GM23248 (cell line): ENCODE measurements at places on chromosomes 2 and 18.

- no peak for DNase-seq
These were observed 260.4 kb upstream of the SIX3 start for GRCh38 chr2:44680983-44681531.

GRCh38 chr2:141927536-141927935 lies 203.3 kb downstream of the LRP1B start:
- DNase-seq: peak; percentile 52

DNA sequence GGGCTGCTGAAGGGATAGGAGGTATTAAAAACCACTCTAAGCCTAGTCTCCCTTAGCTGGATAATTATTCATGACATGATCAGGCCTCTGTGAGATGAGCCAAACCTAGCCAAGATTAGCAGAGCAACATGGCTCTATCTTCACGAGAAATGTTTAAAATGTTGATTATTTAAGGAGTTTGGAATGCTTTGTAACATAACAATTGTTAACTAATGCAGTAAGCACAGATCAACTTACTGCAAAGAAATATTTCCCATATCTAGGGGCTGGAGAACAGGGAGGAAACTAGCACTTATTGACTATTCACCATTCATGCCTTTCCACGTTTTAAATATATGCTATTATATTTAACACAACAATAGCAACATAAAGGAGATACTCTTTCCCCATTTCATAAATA lies 833.7 kb upstream of the CHAC2 start:
- no peak for DNase-seq

- peak; percentile 85 for DNase-seq
These were observed 9.9 kb downstream of the FHL2 start for GRCh38 chr2:105388971-105389381.

DNA sequence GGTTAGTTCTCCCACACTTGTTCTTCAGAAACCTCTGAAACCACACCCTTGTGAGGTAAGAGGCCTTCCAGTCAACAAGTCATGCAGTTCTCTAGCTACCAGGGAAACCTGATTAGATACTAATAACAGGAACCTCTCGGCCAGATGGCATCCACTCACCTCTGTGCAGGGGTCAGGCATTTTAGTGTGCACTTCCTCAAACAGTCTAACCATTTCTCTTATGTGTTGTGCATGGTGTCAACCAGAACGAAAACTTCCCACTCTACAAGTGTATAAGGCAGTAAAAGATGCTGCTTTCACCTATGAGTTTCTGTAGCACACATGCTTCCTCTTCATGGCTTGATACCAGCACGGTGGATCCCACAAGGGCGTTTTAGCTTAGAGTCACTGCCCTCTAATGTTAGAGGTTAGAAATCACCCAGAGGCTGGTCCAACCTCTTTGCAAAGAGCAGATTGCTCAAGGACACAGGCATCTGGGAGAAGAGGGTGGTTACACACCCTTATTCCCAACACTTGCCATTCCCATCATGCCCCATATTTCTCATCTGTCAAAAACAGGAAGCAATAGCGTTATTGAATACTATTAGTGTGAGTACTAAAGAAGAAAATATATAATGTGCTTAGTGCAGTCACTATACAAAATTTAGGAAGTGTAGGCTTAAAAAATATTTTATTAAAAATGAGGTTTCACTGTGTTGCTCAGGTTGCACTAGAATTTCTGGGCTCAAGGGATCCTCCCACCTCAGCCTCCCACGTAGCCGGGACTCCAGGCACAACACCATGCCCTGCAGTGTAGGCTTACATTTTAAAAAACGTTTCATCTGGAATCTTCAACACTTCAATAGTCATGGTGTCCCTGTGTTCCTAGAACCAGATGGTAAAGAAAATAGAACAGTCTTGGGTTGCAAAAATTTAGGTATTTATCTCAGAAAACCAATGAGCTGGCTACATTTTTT lies 34.5 kb upstream of the RAB31 start:
- DNase-seq: peak; percentile 85
